ENCODE measurements at places on chromosomes 1 and 21.

DNA sequence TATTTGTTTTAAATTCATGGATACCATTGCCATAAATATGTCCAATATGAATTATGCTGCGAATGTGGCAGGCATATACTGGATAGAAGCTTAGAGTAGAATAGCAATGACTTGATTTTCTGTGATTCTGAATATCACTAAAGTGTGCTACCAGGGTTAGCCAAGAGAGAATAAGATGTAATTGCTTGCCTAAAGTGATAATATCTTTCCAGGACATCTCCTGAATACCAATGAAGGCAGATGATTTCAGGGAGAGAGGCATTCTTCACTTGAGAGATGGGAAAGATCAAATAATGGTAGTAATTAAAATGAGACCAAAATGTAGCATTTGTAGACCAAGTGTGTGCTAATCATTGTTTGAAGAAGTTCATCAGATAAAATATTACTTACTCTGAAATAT lies 53.4 kb upstream of the KIAA1614 start:
- no peak for DNase-seq

DNA sequence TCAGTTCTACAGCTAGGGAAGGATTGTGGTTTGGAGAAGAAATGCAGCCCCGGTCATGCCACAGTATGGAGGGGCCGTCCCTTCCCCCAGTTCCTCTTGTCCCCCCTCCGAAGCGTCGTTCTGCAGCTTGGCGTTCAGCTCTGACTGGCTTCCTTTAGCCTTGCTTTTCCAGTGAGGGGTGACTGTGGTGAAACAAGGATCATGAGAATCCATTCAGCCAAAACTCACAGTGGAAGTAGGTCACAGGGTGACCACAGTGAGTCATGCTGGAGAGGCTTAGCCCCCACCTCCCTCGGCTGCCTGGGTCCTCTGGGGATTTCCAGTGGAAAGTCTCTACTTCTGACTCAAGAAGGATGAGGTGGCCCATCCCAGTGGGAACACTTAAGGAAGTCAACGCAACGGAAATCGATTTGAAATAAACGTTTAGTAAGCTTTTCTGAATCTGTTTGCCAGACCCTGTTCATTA lies 37.3 kb upstream of the COL6A2 start:
- DNase-seq, result peak; percentile 99

DNA sequence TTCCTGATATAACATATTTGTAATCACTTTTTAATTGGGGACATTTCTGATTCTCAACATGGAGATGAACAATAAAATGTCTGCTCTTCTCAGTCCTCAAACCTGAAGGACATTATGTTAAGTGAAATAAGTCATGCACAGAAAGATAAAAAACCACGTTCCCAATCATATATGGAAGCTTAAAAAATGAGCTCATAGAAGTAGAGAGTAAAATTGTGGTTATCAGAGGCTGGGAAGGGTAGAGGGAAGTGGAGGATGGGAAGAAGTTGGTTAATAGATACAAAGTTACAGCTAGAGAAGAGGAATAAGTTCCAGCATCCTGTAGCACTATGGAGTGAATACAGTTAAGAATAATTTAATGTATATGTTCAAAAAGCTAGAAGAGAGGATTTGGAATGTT lies 1.5 kb upstream of the CD48 start:
- no peak for DNase-seq

- DNase-seq, result no peak
Observed at GRCh38 chr1:221761354-221762002, 19.6 kb upstream of the DUSP10 start.

All from cardiac muscle cell (in vitro differentiated cells and primary cell).